Breast epithelium (tissue), 4 donors: ENCODE measurements at places on chromosomes 4 and X. TPM values are rescaled to one million over a fixed set of nuclear protein-coding genes. Genes with fewer than 3 reads are reported as not detected.

CT45A1 gene
- total RNA-seq = not detected

GRCh38 chr4:52311464-52312125 is 260.5 kb downstream of the SPATA18 start:
- no peak for DNase-seq

DNA sequence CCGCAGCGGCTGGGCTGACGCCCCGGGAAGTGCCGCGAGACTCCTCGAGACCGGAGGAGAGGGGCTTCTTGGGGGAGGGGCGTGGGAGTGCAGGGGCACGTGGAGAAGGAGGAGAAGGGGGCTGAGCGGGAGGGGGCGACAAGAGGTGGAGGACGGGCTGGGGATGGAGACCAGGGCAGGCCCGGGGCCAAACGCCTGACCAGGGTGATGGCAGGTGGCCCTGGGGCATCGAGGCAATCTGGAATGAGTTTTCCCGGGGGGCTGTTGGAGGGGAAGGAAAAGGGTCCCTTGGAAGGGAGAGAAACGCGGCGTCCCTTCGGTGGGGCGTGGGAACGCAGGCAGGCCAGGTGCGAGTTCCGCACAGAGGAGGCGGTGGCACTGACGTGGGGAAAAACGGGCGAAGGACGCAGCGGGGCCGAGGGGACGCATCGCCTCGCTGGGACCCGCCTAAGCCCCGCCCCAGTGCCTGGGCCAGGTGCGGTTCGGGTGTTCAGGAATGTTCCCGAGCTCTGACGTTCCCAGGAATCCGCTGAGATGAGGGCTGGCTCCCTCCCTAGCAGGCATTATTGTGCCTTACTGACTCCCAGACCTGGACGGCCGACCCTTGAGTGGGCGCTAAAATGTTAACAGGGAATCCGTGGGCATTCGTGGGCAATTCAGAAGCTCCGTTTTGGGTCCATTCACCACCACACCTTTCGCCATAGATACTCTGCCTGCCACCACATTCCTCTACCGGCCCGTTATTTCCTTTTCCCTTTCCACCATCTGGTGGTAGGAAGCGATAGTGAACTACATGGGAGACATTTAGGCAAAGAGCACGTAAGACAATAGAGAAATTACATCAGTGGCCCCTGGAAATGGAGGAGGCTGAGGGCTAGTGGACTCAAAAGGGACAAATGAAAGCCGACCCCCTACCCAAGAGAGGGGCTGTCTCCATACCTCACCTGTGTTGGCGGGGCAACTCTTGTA is 795 bp upstream of the SH3KBP1 start:
- no peak for DNase-seq

CCKAR gene
- total RNA-seq = not detected

- no peak for DNase-seq
Observed at GRCh38 chrX:109300415-109300814, 181.5 kb downstream of the GUCY2F start.

DNA sequence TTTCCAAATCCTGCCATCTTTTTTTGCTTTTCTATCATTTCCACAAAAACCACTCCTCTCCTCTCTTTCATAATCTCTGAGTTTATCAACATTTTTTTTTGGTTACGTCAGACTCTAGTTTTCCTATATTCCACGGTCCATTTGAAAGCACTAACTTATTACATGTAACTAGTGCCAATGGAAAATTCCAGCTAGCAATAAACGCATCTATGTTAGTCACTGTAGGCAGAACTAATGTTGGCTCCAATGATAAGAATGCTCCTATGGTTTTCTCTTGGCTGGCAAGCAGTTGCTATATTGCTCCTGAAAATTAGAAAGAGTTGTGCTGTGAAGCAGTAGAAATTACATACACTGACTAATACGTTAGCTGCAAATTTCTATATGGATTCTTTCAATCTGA is 634.6 kb upstream of the FTHL17 start:
- no peak for DNase-seq

GRCh38 chrX:110015032-110015431 is 12.1 kb downstream of the TMEM164 start:
- no peak for DNase-seq

DCLK2 gene
- 5.2 TPM for total RNA-seq

LINC00632 gene
- total RNA-seq = 90.1 TPM

GK gene
- total RNA-seq = 12.1 TPM

MAGEA4 gene
- not detected for total RNA-seq

CSN3 gene
- not detected for total RNA-seq

GRCh38 chrX:1172496-1172895 is 40.0 kb downstream of the CRLF2 start:
- DNase-seq = peak; percentile 30

ANXA10 gene
- not detected for total RNA-seq

NOP14 gene
- 33.1 TPM for total RNA-seq

DNA sequence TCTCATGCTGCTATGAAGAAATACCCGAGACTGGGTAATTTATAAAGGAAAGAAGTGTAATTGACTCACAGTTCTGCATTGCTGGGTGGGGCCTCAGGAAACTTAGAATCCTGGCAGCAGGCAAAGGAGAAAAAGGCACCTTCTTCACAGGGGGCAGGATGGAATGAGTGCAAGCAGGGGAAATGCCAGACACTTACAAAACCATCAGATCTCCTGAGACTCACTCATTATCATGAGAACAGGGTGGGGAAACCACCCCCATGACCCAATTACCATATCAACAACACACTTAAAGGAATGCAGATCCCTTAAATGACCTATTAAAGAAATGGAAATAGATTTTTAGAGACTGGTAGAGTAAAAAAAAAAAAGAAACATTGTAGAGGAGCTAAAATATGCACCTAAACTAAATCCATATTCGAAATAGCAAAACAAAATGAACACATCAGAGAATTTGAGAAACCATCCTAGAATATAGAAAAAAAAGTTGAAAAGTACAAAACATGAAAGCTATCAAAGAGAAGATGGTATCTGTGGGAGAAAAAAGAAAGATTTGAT is 104.3 kb upstream of the UGT8 start:
- DNase-seq = no peak

GRCh38 chr4:37999000-37999716 is 39.0 kb downstream of the PTTG2 start:
- no peak for DNase-seq

SPIN2A gene
- 0.73 TPM for total RNA-seq

GRCh38 chr4:97548186-97548585 is 595.1 kb downstream of the STPG2 start:
- DNase-seq = no peak

NEIL3 gene
- 0.32 TPM for total RNA-seq

DNA sequence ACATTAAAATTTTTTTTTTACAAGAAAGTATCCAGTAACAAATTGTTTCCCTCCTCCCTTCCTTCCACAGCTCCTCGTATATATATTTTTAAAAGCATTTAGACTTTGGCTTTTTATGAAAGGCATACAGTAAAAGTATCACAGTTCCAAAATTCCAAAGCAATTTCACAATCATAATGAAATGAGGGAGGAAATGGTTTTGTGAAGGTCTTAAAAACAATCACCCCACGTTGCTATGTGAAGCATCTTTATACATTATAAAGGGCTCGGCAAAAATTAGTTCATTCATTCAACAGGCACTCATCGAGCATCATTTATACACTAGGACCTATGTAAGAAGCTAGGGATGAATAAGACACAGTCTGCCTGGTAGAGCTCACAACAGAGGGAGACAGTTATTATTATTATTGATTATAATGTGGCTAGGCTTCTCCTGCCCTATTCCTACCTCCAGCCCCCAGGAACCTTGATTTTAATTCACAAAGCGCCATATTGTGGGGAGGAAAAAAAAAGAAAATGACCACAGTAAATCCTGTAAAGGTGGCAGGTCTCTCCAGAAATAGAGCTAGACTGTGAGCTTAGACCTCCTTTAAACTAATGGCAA is 239.9 kb downstream of the MAML3 start:
- DNase-seq = no peak

ASMT gene
- total RNA-seq = not detected

TRIM60 gene
- total RNA-seq = not detected

- no peak for DNase-seq
Observed at GRCh38 chr4:39637586-39638353, 895 bp downstream of the SMIM14 start.

DNA sequence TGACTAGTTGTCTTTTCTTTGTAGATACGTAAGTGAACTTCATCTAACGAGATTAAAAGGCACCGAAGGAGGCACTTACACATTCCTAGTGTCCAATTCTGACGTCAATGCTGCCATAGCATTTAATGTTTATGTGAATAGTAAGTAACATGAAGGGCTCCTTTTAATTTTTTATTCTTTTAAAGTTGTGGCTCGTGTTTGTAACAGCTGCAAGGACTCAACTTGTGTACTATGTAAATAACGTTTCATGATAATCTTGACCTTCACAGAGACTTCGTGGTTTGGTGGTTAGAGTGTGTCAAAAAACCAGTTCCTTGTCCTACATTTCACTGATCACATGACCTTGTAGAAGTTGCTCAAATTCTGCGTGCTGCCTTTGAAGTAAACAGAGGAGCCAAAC is 51.6 kb downstream of the KIT start:
- DNase-seq = no peak

DNA sequence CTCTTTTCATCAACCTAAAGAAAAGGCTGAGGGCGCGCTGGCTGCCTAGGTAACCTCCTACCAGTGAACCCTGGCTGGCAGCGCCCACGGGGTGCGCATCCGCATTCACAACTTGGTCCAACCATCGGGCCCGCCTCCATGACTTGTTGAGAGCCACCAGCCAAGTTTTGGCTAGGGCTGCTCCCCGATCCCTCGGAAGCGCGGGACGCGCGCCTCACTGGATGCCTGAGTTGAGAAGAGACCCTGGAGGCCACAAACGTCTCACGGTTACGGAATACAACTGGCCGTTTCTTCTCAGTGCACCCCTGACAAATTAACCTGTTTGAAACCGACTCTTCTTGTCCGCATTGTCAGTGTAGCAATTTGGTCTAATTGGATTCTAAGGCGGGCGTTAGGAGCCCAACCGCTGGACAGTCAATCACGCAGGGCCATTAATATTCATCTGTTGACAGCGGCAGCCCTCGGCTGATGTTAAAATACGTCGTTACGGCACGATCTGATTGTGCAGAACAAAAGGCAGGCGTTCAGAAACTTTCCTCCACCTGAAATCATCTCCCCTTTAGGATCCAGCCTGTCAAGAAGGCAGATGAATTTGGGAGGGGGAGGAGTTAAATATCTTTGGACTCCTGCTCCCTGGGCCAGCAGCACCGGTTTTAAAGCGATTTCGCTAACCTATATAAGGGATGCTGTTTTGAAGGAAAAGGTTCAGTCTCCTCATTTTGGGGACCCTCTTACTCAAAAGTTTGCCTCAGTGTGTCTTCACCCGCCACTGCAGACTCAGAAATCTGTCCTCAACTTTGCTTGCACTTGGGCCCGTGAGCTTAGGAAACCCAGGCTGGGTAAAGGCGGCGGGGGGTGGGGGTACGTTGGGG is 1.2 kb downstream of the GPC3 start:
- no peak for DNase-seq

- no peak for DNase-seq
Observed at GRCh38 chr4:58809366-58809765, 1699.2 kb upstream of the IGFBP7 start.

- no peak for DNase-seq
Observed at GRCh38 chrX:46400530-46401443, 144.4 kb downstream of the ZNF674 start.

NKX3-2 gene
- not detected for total RNA-seq

GRCh38 chr4:52987392-52988056 is 125.4 kb downstream of the RASL11B start:
- no peak for DNase-seq

- no peak for DNase-seq
Observed at GRCh38 chr4:154720618-154721267, 23.1 kb upstream of the LRAT start.

GRCh38 chrX:132591719-132592275 is 103.0 kb upstream of the MBNL3 start:
- no peak for DNase-seq

- no peak for DNase-seq
Observed at GRCh38 chr4:1084796-1085403, 28.5 kb downstream of the RNF212 start.

DNA sequence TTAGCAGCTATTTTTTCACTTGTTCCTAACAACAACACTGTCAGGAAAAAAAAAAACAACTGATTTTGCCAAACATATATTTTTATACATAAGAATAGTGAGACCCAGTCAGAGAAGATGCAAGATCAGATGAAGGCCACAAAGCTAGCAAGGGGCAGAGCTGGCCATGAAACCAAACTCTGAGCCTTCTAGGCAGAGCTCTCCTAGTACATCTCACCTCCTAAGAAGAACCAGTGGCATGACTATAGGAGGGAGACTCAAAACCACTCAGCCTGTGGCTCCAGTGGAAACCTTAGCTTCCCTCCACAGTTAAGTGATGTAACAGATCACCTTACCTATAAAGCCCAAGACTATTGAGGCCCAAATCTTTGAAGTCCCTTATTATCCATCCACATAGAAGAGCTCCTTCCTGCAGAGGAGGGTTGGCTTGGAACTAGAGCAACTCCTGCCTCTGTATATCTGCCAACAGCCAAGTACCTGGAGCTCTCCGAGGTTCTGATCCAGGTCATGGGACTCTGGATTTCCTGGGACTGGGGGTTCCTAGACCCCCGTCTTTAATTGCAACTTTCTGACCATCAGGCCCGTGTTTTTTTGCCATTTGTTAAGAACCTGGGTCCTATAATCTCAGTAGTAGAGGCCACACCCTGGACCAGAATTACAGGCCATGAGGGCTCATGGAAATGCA is 136.5 kb downstream of the SH3KBP1 start:
- no peak for DNase-seq

DNA sequence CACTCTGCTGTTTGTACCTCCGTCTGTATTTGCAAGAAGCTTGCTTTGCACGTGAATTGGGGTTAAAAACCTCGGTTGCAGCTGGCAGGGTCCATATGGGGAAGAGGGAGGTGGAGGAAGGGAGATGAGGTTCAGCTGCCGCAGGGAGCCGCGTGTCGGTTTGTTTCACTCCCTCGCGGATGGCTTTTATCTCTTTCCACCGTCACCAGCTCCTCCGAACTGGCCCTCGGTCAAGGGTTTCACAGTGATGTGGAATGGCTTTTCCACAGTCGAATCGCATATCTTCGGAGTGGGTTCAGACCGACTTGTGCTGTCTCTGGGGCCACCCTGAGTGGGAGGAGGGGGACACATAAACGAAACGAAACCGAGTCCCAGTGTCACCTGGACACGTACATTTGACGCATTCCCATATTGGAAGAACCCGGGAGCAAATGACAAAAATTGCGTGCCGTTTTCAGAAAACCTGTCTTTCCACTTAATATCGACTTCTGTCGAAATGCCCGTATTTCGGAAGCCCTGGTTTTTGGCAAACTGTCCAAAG is 929 bp downstream of the ZBTB33 start:
- peak; percentile 25 for DNase-seq

SCFD2 gene
- total RNA-seq = 25.0 TPM

DNA sequence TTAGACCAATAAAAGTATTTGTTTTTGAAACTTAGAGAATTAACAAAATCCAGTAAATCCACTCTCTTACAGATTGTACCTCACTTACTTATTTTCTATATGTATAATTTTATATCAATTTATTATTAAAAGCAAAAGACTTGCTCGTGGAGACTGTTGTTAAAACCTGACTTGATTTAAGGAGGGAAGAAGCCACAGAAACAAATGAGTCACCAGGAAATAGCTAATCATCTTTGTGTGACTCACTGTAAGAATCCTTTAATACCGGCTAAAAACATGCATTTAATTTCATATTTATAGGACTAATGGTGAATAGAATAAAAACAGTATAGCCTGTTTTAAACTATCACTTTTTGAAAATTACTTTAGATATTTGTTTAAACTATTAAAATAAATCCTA is 29.9 kb upstream of the UBE2NL start:
- DNase-seq = no peak

- no peak for DNase-seq
Observed at GRCh38 chrX:19660604-19661255, 145.4 kb upstream of the MAP3K15 start.
